ENCODE measurements at places on chromosomes 7 and 10. TPM values are rescaled to one million over a fixed set of nuclear protein-coding genes. Genes with fewer than 3 reads are reported as not detected.
A peak's percentile ranks its signal among the peaks of the same experiment; 100 is the strongest.

Gene ZNF467
- total RNA-seq, result 3.5 TPM

- DNase-seq, result no peak
These were observed 918.9 kb downstream of the GRID1 start for GRCh38 chr10:85447690-85448089.

Gene OR6V1
- total RNA-seq, result not detected

GRCh38 chr10:59709395-59710125 lies at the start of gene SLC16A9:
SLC16A9 (minus strand) TSS chr10:59709850; CDS start chr10:59684291, 25,559 bp downstream.
- peak; percentile 70 for DNase-seq

Gene PRXL2A
- 6.5 TPM for total RNA-seq

GRCh38 chr10:71889388-71889987 lies 38.4 kb upstream of the PSAP start:
- no peak for DNase-seq

GRCh38 chr7:84425702-84426259 lies 231.2 kb upstream of the SEMA3A start:
- no peak for DNase-seq

Gene CFTR
- not detected for total RNA-seq

GRCh38 chr10:30999070-30999712 lies 32.5 kb downstream of the ZNF438 start:
- no peak for DNase-seq
